NCI-H82 (cell line): ENCODE measurements at places on chromosomes 16 and 17.

DNA sequence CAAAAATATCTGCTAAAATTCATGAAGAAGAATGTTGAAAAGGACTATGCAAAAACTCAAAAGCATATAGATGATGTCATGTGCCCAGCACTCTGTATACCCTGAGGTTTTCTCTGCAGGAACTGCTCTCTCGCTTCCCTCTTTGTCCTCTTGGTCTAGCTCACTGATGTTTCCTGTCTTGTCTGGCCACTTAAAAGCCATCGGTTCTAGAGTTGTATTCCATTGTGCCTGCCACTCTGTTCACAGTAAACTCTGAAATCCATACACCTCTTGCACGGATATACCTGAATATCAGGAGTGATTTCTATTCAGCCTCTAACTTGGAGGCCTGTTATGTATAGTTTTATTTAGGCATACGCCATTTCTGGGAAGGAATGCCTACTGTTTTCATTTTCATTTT, 101.0 kb upstream of the CNTNAP4 start:
- no peak for DNase-seq

DNA sequence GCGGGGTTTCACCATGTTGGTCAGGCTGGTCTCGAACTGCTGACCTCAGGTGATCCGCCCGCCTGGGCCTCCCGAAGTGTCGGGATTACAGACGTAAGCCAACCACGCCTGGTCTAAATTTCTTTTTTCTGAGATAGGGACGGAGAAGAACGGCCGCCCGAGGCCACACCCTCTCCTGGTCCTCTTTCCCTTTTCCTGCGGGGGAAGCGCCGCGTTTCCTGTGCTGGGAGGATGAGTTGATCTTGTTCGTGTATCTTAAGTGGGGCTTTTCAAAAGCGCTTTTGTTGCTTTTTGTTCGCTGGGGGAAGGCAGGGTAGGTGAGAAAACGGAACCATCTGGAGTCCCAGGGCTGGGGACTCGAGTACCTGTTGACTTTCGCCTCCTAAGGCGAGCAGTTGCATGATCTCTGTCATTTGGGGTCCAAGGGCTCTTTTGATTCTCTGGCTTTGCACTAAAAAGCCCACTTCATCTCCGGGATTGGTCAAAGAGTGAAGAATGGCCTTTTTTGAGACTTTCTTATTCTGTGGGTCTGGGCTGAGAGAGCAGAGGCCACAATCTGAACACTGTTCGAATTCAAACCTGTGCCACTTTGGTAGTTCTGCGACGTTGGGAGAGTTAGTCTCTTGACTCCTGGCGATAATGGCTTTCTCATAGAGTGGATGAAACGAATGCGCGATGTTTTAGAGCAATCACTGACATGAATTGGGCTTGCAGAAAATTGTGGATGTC, 1.3 kb downstream of the FUS start:
- peak; percentile 45 for DNase-seq

DNA sequence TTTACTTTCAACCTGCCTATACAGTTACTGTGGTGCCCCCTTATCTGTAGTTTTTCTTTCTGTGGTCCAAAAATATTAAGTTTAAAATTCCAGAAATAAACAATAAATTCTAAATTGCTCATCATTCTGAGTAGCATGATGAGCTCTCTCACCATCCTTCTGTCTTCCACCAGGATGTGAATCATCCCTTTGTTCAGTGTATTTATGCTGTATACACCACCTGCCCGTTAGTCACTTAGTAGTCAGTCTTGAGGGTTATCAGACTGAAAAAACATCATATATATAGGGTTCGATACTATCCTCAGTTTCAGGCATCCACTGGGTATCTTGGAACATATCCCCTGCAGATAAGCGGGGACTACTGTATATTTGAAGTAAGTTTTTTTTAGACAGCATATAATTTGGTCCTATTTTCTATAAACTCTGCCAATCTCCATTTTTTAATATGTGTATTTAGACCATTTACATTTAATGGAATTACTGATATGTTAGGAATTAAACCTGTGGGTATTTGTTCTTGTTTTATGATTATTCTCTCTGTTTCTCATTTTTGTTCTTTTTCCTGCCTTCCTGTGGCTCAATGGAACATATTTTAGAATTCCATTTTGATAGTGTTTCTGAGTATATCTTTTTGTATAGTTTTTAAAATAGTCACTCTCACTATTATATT, 31.0 kb downstream of the TBX21 start:
- no peak for DNase-seq

- DNase-seq: no peak
Measured at GRCh38 chr17:41352597-41353366, 2.2 kb upstream of the KRT33A start.

- DNase-seq: peak; percentile 80
Measured at GRCh38 chr17:11935734-11936406, 61.4 kb downstream of the ZNF18 start.

- no peak for DNase-seq
Measured at GRCh38 chr17:70947215-70947614, 777.9 kb downstream of the KCNJ2 start.

DNA sequence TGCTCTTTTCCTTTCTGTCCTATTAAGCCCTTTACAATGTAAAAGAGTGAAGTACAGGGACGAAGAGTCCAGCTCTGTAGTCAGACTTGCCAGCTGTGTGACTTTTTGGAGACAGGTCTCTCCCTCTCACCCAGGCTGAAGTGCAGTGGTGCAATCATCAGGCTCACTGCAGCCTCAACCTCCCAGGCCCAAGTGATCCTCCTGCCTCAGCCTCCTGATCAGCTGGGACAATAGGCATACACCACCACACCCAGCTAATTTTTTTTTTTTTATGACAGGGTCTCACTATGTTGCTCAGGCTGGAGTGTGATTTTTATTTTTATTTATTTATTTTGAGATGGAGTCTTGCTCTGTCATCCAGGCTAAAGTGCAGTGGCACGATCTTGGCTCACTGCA, 7.1 kb upstream of the ITPRIPL2 start:
- no peak for DNase-seq

DNA sequence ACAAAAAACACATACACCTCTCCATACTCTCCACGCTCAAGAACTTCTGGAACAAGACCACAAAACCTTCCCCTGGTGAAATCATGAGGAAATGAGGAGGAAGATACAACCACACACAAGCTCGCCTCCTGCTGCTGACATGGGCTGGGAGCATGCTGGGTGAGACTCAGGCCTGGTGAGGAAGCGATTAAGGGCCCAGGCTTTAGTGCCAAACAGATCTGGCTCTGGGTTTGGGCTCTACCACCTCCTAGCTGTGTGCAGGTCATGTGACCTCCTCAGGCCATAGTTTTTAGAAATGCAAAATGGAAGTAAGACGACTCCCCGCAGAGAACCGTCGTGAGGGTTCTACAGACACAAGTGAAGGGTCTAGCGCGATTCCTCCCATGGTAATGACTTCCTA, 41.3 kb downstream of the VAC14 start:
- no peak for DNase-seq

DNA sequence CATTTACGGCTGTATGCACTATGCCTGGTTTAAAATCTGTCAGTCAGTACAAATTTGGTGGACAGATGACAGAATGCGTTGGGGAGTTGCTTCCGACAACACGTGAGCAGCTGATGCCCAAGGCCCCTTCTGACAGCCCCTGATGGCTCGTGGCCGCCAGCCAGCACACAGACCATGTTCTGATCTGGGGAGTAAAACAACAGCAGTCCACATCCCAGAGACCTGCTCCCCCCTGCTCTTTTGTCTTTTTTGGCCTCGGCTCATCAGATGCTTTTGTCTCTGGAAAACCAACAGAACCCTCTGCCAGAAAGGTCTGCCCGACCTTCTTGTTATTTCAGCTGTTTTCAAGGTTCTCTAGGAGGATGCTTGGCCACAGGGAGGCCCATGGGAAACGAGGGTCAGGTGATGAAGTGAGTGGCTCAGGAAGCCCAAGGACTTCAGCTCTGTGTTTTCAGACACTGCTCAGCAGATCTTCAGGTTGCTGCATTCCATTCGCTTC, 10.8 kb downstream of the ARSG start:
- no peak for DNase-seq

- DNase-seq: peak; percentile 37
Measured at GRCh38 chr16:56424404-56424764, 961 bp downstream of the AMFR start.

- no peak for DNase-seq
Measured at GRCh38 chr16:58906981-58907715, 173.0 kb upstream of the GOT2 start.

- DNase-seq: no peak
Measured at GRCh38 chr16:50679676-50680555, 1.2 kb downstream of the SNX20 start.

- DNase-seq: peak; percentile 97
Measured at GRCh38 chr17:66753126-66753920, 81.6 kb upstream of the CACNG5 start.

- no peak for DNase-seq
Measured at GRCh38 chr16:89286096-89286495, 68.6 kb downstream of the ZNF778 start.

DNA sequence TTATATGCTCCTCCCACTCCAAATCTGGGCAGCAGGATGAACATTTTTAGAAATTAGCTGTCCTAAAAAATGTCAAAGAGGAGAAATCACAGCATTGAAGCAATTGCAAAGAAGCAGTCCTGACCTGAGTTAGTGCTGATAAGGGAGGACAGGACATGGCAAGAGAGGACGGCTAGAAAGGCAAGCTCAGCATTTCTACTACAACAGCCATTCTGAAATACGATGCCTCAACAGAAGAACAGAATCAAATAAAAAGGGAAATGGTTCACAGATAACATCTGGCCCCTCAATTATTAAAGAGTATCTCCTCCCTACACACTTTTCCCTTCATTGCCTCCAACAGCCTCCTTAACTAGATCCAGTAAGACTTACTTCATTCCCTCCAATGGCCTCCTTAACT, 18.3 kb downstream of the VPS53 start:
- no peak for DNase-seq

- DNase-seq: peak; percentile 55
Measured at GRCh38 chr16:69286941-69287713, 24.0 kb upstream of the VPS4A start.

DNA sequence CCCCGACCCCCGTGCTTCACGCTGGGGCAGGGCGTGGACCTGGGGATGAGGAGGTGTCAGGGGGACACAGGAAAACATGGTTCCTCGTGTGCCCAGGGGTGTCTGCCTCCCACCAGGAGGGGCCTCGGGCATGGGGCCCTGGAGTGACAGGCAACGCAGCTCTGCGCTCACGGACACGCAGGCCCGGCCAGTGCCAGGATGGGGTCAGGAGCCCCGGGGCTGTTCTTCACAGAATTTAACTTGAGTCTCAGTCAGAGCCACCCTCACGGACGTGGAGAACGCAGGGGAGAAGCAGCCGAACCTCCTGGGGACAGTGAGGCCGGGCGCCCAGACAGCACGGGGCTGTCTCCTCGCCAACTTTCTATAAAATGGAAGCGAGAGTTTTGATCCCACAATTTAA, 16.7 kb downstream of the UNKL start:
- DNase-seq: no peak

DNA sequence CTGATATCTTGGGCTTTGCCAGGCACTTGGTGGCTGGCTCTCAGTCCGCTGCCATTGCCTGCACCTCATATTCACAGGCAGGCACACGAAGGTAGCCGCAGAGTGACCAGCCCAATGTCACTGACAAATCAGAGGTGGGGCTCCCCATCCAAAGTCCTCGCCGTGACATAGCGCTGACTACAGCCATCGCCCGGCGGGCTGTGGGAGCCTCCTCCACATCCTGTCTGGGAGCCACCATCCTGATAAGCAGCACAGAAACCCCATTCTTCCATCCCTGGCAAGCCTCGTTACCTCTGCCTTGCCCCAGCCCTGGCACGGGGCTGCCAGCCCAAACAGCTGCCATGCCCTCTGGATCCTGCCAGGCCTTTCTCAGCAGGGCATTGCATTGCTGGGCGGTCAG, 437.8 kb downstream of the SLC39A11 start:
- no peak for DNase-seq

DNA sequence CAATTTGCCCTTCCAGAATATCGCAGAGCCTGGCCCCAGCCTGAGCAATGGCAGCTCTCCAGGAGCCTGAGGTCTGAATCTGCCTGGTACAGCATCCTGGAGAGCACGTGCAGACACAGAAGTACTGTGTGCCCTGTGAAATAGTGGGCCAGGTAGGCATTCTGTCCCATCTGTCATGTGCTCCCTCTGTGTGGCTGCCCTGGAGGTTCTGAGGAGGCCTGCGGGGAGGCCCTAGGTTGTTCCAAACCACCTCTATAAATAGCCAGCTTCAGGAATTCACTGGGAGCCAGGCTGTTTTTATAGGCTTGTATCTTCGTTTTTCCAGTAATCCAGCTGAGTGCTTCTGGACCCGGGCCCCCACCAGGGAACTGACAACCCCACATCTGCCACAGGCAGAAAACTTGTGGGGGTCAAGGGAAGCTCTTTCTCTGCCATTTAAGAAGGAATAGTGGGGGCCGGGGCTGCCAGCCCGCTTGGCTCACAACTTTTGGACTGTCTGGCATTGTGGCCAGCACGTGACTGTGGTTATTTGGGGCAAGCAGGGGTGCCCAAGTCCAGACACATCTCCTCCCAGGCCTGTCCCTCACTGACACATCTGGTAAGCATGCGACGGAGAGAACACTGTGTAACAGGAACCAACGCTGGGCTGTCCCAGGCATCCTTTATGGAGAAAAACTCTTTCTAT, 356.3 kb upstream of the TNRC6C start:
- peak; percentile 32 for DNase-seq

DNA sequence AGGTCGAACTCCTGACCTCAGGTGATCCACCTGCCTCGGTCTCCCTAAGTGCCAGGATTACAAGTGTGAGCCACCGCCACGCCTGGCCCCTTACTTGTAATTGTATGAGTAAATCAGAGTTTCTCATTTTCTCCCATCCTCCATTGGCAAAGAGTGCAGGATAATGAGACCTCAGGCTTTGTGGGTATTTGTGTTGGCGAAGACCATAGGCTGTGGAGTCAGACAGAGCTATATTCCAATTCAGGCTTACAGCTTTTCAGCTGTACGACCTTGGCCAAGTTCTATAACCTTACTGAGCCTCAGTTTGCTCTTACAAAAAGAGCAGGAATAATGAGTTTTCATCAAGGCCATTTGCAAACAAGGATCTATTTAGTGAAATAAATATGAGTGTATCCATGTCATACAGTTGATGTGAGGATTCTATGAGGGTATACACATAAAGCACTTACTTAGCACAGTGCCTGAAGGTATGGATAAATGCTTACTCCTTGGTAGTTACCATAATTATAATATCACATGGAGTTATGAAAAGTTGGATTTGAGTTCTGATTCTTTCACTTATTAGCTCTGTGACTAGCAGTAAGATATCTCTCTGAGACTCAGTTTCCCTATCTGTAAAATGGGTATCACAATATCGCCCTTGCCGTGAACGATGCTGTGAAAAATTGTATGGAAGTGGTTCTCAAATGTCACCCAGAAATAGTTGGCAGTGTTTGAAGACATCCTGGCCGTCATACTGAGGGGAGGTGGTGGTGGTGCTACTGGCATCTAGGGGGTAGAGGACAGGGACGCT, 25.6 kb upstream of the CPPED1 start:
- no peak for DNase-seq

DNA sequence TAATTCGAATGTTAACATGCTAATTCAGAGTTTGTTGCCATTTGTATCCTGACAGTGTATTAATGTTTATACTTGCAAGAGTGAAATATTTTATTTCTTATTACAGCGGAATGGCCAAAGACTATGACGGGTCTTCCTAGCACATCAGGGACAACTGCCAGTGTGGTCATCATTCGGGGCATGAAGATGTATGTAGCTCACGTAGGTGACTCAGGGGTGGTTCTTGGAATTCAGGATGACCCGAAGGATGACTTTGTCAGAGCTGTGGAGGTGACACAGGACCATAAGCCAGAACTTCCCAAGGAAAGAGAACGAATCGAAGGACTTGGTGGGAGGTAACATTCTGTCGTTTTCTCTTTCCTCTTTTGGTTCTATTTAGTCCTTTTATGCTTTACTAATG, 23.4 kb downstream of the PPM1D start:
- no peak for DNase-seq

- DNase-seq: peak; percentile 32
Measured at GRCh38 chr17:79006046-79006445, 3.5 kb downstream of the CANT1 start.
